ENCODE measurements at places on chromosomes 1 and 21. TPM values are rescaled to one million over a fixed set of nuclear protein-coding genes. Genes with fewer than 3 reads are reported as not detected.

CFAP74 gene
- not detected for total RNA-seq

SELENOF gene
- 143 TPM for total RNA-seq

MAGOH gene
- total RNA-seq = 48.9 TPM

TRIM63 gene
- total RNA-seq = not detected

SLC16A4 gene
- total RNA-seq = 0.29 TPM

TFF2 gene
- 22.9 TPM for total RNA-seq

ANKRD13C gene
- total RNA-seq = 41.5 TPM

NBPF26 gene
- 30.0 TPM for total RNA-seq

LMNA gene
- 864 TPM for total RNA-seq

TRIM45 gene
- total RNA-seq = 3.1 TPM
